ENCODE measurements at places on chromosomes 7 and 10.
A peak's percentile ranks its signal among the peaks of the same experiment; 100 is the strongest.

GRCh38 chr10:122911889-122912484 is 1.6 kb downstream of the FAM24A start:
- peak; percentile 76 for DNase-seq

DNA sequence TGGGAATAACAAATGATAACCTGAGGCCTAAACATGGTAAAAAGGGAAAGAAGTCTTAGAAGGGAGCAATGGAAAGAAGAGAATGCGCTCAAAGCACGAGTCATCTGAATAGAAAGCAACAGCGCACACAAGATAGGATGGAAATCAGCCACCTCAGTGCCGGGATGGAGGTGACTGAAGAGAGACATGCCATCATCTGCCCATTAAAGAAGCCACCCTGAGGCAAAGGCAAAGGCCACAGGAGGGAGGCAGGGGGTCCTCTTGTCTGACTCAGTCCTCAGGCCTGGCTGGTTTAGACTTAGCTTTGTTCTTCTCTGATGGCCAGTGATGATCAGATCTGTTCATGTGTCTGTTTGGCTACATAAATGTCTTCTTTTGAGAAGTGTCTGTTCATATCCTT is 180.6 kb downstream of the CHCHD3 start:
- no peak for DNase-seq

GRCh38 chr7:25031007-25031406 is 51.0 kb upstream of the OSBPL3 start:
- no peak for DNase-seq

DNA sequence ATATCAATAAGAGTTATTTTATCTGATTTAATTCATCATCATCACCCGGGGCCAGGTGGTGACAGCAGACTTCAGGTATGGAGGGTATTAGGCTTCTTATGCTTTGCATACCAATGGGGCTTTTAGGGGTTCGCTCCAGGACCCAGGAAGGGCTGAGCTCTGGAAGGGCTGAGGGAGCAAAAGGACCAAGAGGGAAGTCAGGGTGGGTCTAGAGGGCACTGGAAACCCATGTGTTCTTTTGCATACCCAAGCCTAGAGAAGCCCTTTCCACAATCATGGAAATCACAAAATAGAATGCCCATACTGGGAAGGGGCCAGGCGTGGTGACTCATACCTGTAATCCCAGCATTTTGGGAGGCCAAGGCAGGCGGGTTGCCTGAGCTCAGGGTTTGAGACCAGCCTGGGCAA is 30.9 kb upstream of the VCL start:
- DNase-seq: no peak

DNA sequence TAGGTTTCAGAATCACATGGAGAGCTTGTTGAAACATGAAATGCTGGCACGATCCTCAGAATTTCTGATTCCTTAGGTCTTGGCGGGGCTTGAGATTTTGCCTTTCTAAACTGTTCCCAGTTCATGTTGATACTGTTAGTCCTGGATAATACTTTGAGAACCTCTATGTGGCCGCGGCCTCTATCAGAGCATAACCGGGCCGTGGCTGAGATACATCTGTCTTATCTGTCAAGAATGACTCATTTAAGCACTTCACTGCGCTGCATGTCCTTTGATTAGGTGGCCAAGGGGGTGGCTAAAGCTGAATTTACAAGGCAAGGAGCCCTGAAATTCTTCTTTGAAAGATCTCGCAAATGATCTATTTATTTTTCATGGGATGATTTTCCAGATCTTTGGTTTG is 66.9 kb downstream of the GALNT17 start:
- no peak for DNase-seq

- DNase-seq: no peak
Measured at GRCh38 chr10:14022954-14023672, 307.6 kb downstream of the FRMD4A start.

- no peak for DNase-seq
Measured at GRCh38 chr7:128278366-128278765, 37.3 kb downstream of the LEP start.

DNA sequence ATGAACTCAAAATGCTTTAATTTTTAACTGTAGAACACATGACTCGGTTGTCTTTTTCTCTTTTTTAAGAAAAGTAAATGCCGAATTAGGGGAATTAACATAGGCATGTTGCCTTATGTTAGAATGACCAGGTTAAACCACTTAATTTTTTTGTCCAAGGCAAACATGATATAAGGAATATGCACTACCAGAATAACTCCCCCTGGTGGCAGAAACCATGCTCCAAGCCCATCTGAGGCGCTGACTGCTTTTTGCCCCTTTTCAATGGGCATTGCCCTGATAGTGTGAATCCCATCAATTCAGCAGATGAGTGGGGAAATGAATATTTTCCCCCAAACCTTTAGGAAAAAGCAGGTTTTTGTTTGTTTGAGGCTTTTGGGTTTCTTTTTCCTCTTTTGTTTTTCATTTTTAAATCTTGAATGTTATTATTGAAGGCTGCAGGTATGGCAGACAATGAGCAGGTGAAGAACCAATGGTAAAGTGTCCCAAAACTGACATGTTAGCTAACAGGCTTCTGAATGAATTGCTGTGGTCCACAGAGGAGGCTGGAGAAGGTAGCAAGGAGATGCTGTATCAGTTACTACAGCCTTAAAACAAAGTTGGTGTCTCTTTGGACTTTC is 284.3 kb downstream of the SORCS3 start:
- DNase-seq: peak; percentile 39

DNA sequence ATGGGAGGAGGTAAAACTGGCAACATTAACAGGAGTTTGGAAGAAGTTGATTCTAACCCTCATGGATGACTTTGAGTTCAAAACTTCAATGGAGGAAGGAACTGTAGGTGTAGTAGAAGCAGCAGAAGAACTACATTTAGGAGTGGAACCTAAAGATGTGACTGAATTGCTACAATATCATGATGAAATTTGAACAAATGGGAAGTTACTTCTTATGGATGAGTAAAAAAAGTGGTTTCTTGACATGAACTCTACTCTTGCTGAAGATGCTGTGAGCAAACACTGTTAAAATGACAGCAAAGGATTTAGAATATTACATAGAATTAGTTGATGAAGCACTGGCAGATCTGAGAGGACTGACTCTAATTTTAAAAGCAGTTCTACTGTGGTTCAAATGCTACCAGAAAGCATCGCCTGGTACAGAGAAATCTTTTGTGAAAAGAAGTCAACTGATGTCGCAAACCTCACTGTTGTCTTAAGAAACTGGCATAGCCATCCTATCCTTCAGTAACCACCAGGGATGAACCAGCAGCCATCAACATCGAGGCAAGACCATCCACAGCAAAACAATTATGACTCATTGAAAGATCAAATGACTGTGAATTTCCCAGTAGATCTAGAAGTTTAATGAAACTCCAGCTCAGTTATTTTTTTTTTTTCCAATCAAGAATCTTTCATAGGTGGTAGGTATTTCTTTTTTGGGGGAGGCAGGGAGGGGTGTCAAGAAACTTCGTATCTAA is 20.8 kb downstream of the BRAF start:
- DNase-seq: no peak

- DNase-seq: no peak
Measured at GRCh38 chr7:37196676-37197075, 252.0 kb downstream of the ELMO1 start.

DNA sequence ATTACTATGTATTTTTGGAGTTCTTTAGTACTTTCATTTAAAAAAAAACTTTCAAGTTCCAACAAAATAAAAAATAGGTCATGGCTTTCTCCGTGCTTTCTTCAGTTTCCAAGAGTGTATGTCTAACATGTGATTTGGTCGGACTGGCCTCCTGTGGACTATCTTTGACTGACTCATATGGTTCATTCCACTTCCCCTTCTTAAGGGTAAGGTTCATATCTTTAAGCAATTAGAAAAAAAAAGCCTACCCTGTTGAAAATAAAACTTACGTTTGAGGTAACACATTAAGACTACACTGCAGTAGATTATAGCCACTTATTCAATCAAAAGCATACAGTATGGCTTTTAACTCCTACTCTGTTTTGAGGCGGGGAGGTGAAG is 112.8 kb upstream of the AHR start:
- DNase-seq: no peak

GRCh38 chr10:6161921-6162320 is 40.8 kb upstream of the PFKFB3 start:
- no peak for DNase-seq

- no peak for DNase-seq
Measured at GRCh38 chr10:94005050-94005449, 11.3 kb downstream of the PLCE1 start.

DNA sequence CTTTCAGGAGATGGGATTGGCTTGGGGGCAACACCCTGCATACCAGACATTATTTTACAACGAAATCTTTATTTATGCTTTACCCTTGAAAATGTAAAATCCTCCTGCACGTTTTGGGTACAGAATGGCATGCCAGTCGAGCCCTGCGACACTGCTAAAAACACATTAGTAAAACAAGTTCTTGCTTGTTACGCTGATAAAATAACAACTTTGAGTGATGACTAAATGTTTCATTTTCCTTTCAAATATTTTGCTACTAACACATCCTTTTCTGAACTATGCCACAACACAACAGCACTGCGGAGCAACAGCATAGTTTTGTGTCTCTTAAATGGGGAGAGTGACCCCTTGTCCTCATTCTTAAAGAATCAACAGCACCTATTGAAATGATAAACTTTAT is 76.0 kb upstream of the SEMA3D start:
- no peak for DNase-seq

DNA sequence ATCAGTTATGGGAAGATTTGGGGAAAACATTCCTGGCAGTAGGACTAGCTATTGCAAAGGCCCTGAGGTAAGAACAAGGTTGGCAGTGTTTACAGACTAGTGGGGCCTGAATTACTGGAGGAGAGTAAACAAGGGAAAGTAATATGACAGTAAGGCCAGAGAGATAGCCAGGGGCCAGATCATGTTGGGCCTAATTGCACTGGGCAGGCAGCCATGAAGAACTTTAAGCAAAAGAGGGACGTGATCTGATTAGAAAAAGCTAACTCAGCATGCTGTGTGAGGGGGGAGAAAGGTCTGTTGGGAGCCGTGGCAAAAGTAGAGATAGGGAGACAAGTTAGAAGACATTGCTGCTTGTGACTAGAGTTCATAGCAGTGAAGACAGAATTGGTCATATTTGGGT is 9.2 kb downstream of the NUP42 start:
- no peak for DNase-seq

DNA sequence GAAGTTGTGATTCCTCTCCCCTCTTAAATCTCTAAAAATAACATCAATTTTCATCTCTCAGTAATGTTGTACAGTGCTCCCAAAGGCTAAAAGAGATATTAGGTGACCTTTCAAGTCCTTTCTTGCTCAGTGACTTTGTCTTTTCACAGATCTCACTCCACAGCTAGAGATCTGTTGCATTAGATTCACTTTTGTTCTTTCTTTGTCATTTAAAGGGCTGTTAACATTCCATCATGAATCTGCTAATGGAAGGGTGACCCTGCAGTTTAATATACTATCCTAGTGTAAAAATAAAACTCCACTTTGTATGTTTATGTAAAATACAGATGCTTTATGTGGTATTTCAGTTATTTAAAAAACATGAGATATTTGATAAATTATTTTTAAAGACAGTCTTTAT is 30.5 kb downstream of the GNAI1 start:
- DNase-seq: no peak

- DNase-seq: no peak
Measured at GRCh38 chr7:65925040-65925439, 52.2 kb downstream of the VKORC1L1 start.

DNA sequence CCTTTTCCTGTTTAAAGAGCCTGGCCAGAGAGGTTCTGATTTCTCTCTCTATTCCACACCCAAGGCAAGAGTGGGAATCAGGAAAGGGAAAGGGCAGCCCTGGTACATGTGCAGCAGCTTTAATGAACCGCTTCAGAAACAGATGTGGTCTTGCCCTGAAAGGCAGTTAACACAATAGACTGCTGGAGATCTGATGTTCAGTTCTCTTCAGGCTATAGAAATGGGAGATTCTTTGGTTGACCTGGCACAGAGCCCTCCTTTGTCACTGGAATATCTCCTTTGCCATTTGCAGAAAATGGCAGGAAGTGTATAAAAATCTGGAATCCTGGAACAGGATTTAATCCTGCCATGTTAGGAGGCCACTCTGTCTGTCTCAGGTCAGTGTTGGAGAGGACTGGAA is 36.3 kb upstream of the EXOC6 start:
- no peak for DNase-seq

DNA sequence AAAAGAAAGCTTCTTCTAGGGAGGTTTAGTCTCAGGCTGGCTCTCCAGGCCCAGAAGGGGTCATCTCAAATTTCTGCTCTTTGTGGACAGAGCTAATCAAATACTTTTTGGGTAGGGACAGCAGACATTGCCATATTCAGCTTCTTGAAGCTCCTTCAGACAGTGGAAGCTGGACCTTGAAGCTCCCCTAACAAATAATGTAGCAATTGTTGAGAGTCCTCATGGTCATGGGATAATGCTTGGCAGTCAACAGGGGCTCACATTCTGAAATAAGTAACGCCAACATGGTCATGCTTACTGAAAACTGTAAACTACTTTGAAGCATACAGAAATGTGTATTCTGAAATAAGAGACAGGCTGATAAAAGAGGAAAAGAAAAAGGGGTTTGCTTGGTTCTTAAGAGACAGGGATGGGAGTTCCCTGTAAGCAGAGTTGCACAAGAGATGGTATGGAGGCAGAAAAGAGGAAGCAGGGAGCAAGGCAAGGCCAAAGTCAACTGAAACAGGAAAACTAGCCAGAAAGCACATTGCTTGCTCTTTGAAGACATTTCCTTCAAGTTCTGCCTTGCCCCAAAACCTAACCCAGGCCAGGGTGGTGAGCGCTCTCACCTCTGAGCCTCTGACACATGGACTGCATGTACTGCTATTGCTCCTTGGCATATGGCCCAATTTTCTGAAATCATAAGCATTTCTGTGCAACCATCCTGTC is 53.1 kb upstream of the KMT2E start:
- DNase-seq: no peak

GRCh38 chr10:110510086-110510485 is 12.4 kb downstream of the DUSP5 start:
- no peak for DNase-seq

DNA sequence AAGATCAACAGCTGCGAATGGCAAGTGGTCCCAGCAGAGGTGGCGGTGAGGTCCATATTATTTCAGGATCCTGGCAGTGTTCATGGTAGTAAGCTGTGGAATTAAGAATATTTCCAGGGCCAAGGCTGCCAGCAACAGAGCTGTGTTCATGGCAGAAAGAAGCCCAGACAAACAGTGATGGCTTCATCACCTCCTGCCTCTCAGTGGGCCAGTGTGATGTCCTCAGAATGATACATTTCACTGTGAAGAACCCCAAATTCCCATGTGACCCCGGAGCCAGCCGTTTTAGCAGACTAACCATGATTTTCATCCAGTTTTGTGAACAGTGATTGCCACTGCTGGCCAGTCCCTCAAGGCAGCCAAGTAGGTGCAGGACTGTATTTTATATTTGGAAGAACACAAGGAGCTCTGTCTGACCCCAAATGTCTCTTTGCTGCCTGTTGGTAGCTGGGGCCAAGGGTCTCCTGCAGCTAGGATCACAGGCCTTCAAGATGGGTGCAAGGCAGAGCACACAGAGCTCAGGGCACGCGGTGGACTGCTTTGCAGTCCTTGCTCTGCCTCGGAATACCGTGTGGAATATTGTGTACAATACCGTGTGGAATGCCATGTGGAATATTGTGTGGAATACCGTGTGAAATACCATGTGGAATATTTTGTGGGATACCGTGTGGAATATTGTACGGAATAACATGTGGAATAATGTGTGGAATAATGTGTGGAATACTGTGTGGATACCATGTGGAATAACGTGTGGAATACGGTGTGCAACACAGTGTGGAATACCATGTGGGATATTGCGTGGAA is 132.3 kb upstream of the CHST15 start:
- no peak for DNase-seq

- no peak for DNase-seq
Measured at GRCh38 chr10:72426986-72427385, 72.3 kb upstream of the DNAJB12 start.
